Nucleus accumbens (tissue), 56 donors: ENCODE measurements at places on chromosomes 3 and 15.

GRCh38 chr15:32704395-32704981, 13.3 kb upstream of the GREM1 start:
- no peak for DNase-seq

- no peak for DNase-seq
These were observed 136.8 kb upstream of the ACP3 start for GRCh38 chr3:132180337-132180791.

DNA sequence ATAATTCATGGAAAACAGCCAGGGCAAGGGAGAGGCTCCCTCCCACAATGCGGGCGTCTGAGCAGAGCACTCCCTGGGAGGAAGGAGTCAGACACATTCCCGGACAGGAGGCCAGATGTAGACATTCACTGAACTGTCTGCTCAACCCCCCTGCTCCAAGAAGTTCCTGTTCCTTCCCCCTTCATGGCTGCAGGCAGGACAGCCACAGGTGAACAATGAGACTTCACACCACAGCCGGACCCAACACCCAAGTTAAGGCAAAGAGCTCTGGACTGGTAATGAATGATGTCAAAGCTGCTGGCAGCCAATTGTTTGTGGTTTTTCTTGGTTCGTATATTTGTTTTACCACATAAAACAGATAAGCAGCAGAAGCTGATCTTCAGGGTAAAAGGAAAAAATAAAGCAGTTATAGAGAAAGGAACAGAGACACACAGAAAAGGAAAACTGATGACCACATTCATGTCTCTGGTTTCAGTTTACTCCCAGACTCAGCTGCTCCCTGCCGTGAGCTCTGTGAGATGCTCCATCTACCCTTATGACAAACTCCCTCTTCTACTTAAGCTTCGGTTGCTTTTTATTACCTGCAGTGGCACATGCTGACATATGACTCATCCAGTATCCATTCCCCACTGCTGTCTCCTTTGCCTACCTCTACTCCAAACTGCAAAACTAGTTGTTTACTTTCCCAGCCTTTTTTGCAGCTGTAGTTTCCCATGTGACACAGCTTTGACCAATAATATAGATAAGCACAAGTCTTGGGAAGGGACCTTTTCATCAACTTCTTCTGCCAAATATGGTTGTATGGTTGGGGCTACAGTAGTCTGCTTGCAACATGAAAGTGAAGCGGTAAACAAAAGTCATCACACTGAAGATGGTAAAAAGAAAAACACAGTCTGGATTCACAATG, 33.1 kb downstream of the DZIP1L start:
- no peak for DNase-seq

GRCh38 chr3:5657106-5657505, 469.6 kb downstream of the EDEM1 start:
- no peak for DNase-seq

GRCh38 chr15:83835479-83835878, 181.6 kb downstream of the ADAMTSL3 start:
- no peak for DNase-seq

DNA sequence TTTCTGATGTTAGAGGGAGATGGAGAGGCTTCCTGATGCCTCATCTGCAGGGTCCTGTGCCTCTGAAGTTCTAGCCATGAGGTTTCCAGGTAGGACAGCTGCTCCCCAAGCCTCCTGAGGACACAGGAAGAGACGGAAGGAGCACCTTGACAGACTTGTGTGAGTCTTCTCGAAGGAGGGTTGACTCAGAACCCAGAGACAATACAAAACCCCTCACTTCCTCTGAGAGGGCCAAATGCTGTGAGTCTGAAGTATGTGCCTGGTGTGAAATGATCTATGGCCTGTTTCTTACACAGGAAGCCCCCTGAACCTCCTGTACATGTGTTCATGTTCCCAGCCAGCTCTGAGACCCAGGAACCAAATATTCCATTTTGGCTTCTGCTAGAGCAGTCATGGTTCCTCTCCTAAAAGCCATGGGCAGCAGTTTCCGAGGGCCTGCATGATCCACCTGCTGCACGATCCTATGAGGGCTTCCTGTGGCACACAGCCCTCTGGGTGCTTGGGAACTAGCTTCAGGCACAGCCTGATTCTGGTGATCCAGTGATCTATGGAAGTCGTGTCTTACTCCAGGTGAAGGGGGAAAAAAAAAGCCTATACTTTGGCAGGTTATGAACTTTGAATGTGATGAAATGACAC, 62.2 kb downstream of the AAGAB start:
- no peak for DNase-seq

GRCh38 chr3:111662907-111663306, 67.8 kb upstream of the ZBED2 start:
- no peak for DNase-seq

DNA sequence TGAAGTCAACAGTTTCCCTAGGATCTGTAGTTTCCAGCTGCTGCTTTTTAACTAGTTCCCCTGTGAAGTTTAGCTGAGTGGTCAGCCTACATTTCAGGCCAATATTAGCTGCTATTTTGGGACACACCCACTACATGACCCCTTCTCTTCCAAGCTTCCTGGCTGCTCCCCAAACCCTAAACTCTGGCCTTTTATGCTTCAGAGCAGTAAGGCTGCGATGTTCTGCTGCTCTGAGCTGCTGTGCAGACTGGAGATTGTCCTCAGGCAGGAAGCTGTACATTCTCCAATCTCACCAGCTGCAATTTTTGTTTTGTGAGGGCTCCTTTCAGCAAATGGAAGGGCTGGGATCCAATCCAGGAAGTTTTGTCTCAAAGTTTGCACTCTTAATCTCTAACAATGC, 48.0 kb upstream of the WDR72 start:
- no peak for DNase-seq

DNA sequence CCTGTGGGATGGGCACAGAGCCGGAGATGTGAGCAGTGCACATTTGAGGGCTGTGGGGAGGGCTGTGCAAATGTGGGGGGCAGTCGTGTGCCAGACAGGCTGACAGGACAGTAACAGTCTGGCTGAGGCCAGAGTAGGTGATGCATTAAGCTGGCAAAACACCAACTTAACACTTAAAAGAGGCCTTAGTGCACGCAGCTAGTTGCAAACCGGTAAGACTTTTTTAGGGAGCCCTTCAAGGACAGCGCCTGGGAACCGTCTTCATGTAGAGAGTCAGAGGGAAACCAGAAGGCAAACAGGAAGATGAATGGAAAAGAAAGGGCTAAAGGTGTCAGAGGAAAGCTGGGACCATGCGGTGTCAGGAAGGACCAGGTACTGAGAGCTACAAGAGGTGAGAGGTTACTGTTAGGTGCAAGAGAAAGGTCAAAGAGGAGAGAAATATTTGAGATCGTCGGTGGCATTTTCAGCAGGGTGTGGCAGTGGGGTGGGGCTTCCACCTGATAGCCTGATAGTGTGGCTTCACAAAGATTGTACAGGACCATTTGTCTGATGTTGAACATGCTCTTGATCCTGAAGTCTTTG, 30.0 kb upstream of the CHD2 start:
- DNase-seq: no peak

GRCh38 chr15:60554494-60554893, 75.6 kb upstream of the ICE2 start:
- DNase-seq: no peak

GRCh38 chr15:36671017-36671416, 91.6 kb downstream of the CDIN1 start:
- no peak for DNase-seq

DNA sequence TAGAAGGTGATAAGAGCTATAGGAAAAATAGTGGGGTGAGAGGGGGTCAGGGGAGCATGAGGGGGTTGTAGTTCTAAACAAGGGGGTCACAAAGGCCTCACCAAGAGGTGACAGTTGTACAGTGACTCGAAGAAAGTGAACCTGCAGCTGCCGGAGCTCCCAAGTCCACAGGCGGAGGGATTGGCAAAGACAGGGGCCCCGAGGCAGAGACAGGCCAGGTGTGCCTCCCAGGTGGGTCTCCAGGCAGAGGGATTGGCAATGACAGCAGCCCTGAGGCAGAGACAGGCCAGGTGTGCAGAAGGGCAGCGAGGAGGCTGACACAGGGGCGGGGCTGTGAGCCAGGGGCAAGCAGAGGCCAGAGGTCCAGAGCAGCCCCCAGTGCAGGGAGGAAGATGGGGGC, 63.7 kb downstream of the DNAJB8 start:
- no peak for DNase-seq

GRCh38 chr3:176633511-176633910, 563.8 kb downstream of the TBL1XR1 start:
- DNase-seq: no peak

DNA sequence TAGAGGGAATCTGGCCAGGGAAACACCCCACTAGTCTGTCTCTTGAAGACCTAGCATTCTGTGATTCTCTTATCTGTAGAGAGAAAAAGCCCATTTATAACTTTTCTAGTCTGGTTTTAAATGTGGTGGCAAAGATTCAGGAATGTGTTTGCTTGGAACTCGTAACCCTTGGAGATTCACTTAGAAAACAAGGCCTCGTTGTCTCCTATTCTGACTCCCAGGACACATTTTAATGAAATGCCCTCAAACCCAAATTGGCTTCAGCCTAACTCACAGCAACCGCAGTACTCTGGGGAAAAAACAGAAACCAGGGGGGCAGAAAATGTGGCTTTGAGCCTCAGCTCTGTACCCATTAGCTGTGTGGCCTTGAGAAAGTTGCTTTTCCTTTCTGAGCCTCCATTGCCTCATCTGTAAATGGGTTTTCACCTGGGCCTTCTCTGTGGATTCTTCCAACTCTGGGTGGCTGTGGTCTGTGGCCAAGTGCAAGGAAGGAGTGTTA, 36.5 kb downstream of the RPLP1 start:
- no peak for DNase-seq

- DNase-seq: no peak
These were observed 22.9 kb upstream of the FBLN2 start for GRCh38 chr3:13525827-13526625.

DNA sequence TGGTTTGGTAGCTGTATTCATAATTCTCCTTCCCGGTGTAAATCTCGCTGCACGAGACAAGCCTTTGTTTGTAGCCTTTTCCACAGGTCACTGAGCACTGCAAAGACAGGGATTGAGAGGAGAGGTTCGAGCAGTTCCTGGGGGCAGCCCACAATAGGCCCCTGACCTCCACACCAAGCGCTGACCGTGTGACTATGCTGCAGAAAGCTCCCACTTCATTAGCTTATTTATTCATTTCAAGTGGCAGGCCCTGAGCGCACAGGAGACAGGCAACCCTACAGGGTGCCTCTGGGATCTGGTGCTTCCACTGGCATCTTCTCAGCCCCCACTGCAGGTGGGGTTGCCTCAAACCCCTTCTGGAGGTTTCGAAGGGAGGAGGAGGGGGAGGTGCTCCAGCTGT, 140.9 kb downstream of the ADAMTS9 start:
- DNase-seq: no peak

GRCh38 chr3:50708620-50709019, 33.9 kb downstream of the DOCK3 start:
- DNase-seq: no peak

GRCh38 chr3:17580901-17581300, 161.5 kb downstream of the TBC1D5 start:
- DNase-seq: no peak

- DNase-seq: no peak
These were observed 56.5 kb downstream of the ST6GAL1 start for GRCh38 chr3:186986816-186987215.

GRCh38 chr15:62920682-62921502, 121.7 kb upstream of the TPM1 start:
- no peak for DNase-seq

DNA sequence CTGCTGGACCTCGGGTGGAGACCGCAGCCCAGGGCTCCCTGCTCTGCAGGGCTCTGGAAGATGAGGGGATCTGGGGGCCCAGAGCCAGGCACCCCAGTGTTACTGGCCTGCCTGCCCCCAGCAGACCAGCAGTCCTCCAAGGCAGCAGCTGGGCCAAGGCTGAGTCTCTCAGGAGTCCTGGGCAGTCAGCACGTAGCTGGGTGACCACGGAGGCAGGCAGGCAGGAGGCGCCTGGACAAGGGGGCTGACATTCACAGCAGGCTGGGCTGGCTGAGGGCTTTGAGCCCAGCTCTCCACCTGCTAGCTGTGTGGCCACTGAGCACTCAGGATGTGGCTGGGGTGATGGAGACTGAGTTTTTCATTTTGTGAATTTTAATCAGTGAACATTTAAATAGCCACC, 67.9 kb downstream of the IQSEC1 start:
- DNase-seq: no peak

- no peak for DNase-seq
These were observed 35.8 kb downstream of the CTNNB1 start for GRCh38 chr3:41234823-41235721.

DNA sequence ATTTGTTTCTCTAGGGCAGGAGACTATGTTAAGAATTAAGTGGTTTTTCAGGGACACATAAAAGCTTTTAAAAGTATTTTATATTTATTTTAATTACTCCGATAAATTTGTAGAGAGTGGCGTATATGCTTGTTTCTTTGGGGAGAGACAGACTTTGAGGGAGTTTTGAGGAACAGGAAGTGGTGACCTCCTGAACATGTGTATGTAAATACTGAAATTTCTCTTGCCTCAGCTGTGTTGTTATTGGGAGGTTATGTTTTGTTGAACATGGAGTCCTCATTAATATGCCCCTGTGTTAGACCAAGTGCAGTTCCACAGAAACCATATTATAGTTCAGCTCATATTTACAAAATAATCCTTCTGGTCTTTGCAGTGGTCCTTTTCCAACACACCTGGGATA, 41.8 kb upstream of the UTS2B start:
- DNase-seq: no peak
